ENCODE measurements at places on chromosomes 3 and 15.
A peak's percentile ranks its signal among the peaks of the same experiment; 100 is the strongest.

GRCh38 chr3:31772758-31773473 lies 208.1 kb downstream of the OSBPL10 start:
- no peak for DNase-seq

DNA sequence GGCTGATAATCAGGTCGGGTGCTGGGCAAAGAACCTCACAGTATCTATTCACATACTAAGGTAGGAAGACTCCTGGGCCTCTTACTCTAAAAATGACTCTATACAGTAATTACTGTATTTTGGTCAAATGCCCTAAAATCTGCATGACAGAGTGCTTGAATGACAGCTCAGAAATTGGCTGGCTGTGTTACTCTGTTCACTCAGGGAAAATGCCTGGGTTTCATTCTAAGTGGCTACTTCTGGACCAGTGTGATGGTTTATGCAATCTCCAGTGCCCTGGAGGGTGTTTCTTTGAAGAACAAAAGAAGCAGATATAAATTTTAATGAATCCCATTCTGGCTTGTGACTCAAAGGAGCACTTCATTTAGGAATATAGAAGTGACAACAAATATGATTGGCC lies 2.2 kb downstream of the GABRR3 start:
- DNase-seq = no peak

DNA sequence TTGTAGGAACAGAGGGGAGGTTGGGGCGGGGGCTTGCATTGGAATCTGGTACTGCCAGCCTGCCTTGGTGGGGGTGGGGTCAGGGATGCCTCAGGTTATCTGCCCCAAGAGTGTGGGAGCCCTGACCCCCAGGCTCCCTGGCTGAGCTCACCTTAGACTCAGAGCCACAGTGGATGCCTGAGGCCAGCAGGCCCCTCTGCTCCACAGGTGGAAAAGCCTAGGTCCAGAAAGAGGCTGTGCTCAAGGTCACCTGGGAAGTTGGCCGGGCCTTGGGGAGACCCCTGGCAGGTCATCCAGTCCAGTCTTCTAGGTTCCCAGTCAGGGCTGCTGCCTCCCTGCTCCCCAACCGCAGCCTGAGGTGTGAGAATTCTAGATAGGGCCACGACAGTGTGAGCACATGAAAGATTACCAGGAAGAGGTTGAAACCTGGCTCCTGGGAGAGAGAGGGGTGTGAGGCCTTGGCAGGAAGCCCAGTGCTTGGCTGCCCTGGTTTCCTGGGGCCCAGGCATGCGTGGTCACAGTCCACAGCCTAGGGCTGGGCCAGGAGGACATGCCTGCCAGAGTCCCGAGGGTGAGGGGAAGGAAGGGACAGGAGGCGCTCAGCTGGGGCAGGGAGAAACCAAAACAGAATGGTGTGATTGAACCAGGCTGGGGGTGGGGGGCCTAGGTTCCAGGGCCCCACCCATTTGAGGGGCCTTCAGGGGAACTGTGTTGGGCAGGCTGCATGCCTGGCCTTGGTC lies 4.9 kb downstream of the HDAC11 start:
- DNase-seq = no peak

DNA sequence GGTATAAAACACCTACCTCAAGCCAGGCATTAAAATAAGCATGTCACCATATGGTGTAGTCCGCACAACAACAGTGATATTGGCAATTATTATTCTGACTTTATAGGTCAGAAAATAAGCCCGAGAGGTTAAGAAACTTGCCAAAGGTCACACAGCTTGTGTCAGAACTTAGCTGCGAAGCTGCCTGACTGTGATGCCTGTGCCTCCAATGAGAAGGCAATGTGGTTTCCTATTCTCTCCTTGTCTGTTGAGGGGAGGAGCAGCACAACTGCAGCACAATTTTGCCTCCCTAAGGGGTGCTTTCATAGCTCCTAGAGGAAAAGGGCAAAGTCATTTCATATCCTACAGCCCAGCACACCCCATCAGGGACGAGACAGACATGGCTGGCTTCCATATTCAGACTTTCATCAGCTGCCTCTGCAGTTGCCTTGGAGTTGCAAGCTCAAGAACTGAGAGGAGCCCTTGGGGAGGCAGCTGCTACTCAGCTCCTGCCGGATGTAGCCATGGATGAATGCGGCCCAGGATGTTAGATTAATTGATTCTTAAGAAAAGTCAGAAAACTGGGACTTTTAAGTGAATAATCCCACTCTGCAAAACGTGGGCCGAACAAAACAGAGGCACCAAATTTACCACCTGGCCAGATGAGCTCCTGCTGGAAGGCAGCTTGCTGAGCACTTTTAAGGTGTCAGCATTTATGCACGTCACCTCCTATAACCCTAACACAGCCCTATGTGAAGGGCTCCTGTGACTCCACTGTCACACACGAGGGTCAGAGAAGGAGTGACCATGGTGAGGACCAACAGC lies 38.5 kb downstream of the MYO5C start:
- DNase-seq = no peak

DNA sequence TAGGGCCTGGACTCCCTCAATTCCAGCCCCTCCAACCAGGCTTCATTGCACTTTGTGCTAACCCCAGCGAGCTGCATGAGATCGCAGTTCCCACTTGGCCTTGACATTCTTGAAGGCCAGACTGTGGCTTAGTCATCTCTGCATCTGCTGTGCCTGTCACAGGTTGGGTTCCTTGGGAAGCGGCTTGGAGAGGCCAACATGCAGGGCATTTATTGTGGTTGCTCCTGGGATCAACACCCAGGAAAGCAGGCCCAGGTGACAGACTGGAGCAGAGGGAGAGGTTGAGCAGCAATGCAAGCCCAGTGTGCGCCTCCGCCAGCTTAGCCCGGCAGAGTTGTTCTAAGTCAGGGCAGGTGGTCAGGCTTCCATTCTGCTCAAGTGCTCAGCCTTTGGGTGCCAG lies 10.5 kb downstream of the ABCF3 start:
- no peak for DNase-seq

DNA sequence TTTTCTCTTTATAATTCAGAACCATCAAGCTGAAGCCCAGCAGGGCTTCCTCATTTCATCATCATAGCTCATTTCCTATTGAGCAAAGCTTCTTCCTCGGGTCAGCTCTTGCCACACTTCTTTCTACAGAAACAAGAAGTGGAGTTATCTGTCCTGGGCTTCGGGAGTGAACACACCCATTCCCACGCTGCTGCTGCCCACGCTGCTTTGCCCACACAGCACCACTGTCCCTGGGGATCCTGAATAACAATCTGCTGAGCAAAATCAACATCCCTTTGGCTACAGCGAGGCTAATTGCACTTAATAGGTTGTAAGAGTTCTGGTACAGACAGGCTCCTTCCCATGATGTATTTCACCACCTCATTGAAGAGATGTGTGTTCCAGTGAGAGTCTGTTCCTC lies 23.7 kb downstream of the CEP19 start:
- no peak for DNase-seq

GRCh38 chr3:49903451-49904424 lies at the start of gene MST1R:
TSS of gene MST1R (minus strand) at chr3:49903873. CDS start at chr3:49903609, 264 bp downstream.
- DNase-seq = peak; percentile 42

DNA sequence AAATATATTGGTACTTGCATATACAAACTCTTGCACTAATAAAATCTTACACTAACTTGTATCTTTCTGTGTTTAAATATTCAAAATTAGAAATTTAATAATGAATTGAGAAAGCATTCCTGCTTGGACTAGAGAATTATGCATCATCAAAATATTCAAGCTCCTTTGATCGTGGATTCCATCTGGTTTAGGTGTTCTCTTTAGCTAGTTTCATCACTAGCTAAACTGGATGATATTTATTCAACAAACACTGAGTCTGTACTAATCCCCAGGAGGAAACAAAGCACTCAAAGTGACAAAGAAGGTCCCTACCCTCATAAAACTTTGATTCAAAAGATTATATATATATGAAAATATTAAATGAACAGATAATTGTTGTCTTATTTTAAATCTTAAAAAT lies 1360.9 kb upstream of the ALCAM start:
- DNase-seq = no peak

- DNase-seq = no peak
Observed at GRCh38 chr3:41274944-41275668, 75.8 kb downstream of the CTNNB1 start.

DNA sequence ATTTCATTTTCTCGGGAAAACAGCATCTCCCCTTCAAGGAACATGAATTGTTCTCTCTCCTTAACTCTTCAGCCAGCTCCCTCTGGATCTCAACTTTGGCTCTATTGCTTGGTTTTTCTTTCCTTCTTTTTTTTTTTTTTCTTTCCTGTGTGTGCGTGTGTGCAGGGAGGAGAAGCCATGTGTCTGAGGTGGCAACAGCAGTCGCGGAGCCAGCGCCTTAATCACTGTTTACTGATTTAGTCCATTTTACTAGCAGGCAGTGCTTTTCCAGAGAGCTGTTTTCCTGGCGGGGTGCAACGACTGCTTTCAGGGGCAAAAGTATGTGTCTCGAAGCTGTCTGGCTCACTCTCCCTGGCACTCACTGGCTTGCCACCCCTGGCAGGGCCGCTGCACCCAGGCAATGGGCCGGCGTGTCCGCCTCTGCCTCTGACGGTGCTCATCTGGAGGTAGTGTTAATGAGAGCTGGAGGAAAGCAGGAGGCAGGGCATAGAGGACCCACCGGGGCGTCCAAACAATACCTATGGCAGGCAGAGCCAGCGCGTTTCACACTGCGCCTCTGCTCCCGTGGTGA lies 835.4 kb upstream of the NR2F2 start:
- DNase-seq = no peak

DNA sequence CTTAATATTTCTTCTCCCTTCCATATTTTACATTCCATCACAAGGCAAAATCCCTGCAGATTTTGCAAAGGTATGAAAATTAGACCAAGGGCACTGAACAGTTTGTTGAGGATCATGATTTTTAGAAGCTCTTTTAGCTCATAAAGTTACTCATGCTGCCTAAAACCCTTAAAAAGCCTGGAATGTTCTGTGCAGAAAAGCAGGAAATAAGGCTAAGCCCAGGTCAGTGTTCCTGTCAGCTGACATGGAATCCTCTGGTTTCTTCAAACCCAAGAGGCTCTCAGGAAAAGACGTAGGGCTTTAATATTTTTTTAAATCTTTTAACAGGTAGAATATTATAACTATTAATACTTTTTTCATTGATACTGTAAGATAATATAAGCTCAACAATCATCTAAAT lies 8.2 kb downstream of the CBLB start:
- DNase-seq = no peak

DNA sequence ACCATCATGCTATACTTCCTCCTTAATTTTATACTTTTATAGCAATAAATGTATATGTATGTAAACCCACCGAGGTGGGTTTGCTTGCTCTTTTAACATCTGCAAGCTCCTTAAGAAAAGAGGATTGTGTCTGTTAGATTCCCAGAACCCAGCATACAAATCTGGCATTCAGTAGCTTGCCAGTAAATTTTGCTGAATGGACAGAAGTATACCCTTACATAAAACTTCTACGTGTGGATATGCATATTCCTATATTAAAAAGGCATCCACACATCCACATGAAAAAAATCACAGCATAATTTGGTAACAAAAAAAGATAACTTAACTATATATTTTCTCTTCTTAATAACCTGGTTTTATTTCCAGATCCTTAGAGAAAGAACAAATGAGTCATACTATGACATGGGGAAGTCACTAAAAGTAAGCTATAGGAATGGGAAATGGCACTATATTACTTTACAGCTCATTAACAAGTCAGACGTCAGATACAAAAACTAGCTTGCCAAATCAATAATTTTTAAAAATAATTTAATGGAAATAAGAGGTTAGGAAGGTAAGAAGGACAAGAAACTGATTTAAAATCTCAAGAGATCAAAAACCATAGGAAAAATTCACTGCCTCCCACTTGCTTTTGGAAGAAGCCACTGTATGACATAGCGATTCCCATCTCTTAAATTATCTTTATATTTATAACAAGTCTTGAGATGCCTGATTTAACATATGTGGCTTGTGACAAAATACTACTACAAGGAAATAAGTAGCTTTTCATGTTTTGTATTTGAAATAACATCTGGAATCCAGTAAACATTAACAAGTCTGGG lies 68.7 kb downstream of the SUMF1 start:
- no peak for DNase-seq

DNA sequence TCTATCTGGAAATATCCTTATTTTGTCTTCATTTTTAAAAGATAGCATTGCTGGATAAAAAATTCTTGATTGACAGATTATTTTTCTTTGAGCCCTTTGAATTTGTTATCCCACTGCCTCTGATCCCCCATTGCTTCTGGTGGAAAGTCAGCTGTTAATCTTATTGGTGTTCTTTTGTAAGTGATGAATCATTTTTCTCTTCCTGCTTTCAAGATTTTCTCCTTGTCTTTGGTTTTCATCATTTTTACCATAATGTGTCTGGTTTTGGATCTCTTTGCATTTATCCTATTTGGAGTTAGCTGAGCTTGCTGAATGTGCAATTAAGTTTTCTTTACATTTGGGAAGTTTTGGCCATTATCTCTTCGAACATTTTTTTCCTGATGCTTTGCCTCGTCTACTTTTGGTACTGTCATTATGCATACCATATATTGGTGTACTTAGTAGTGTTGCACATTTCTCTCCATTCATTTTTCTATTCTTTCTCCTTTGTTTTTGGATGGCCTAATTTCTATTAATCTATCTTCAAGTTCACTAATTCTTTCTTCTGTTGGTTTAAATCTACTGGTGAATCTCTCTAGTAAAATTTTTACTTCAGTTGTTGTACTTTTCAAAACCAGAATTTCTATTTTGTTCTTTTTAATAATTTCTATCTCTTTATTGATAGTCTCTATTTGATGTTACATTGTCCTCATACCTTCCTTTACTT lies 440.0 kb upstream of the PROK2 start:
- no peak for DNase-seq

- no peak for DNase-seq
Observed at GRCh38 chr3:134552784-134553183, 66.9 kb downstream of the CEP63 start.

- DNase-seq = no peak
Observed at GRCh38 chr3:171566803-171567422, 106.7 kb upstream of the TNIK start.

GRCh38 chr15:93493172-93493571 lies 404.2 kb upstream of the RGMA start:
- DNase-seq = no peak

GRCh38 chr15:72229947-72230196 lies 1.1 kb downstream of the PKM start:
- DNase-seq = no peak

DNA sequence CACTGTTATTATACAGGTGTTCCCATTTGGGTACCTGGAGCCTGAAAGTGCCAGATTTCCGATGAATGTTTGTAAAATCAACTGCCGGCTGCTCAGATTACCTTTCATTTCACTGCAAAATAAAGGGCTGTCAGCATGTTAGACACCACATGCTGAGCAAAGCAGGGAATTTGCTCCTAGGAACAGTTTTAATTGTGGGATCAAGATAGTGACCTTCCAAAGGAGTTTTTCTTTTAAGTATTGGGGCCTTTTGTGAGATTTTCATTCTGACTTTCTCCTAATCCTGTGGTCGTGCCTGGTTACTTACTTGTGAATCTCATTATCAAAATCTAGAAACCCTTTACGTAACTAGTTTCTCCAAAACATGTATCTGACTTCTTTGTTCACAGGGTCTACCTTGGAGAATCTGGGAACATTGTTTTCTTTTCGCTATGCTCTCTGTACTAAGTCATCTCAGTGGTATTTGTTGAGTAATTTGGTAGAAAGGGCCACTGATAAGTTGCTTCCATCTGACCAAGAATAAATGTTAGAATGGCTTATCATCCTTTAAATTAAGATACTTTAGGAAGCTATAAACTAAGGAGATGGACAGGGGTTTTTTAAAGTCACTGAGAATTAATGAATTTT lies 40.8 kb upstream of the LRTM1 start:
- DNase-seq = no peak

- DNase-seq = no peak
Observed at GRCh38 chr3:59839810-59840515, 790.1 kb upstream of the CFAP20DC start.

All from activated CD8-positive, alpha-beta memory T cell treated with anti-CD3 and anti-CD28 coated beads for 4 hours (primary cell).